ENCODE measurements at places on chromosomes 2 and 18. TPM values are rescaled to one million over a fixed set of nuclear protein-coding genes. Genes with fewer than 3 reads are reported as not detected.
A peak's percentile ranks its signal among the peaks of the same experiment; 100 is the strongest.

GRCh38 chr18:59323931-59324622, 5.6 kb upstream of the CPLX4 start:
- peak; percentile 53 for DNase-seq

- no peak for DNase-seq
These were observed 19.9 kb upstream of the SP3 start for GRCh38 chr2:173984866-173985604.

GRCh38 chr2:41142478-41142877, 690.6 kb upstream of the SLC8A1 start:
- no peak for DNase-seq

SCYGR4 gene
- not detected for total RNA-seq

CCDC74B gene
- total RNA-seq: 3.8 TPM

Data from GM23248 (cell line).